ENCODE measurements at places on chromosomes 1 and 21.

DNA sequence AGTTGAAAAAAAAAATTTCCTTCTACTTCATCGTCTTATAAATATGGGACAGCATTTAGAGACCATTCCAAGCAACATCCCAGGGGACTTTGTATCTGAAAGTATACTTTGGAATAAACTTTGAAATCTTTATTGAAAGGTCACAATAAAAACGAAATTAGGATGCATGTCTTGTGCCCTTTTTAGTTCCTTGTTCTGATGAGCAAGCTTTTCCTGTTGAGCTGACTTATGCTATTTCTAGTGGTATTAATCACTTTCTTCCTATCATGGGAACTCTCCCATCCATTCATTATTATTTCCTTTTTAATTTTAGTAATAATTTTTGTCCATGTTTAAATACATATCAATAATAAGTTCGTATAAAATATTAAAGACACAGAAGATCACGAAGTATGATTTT is 4.0 kb upstream of the GBP2 start:
- no peak for DNase-seq

DNA sequence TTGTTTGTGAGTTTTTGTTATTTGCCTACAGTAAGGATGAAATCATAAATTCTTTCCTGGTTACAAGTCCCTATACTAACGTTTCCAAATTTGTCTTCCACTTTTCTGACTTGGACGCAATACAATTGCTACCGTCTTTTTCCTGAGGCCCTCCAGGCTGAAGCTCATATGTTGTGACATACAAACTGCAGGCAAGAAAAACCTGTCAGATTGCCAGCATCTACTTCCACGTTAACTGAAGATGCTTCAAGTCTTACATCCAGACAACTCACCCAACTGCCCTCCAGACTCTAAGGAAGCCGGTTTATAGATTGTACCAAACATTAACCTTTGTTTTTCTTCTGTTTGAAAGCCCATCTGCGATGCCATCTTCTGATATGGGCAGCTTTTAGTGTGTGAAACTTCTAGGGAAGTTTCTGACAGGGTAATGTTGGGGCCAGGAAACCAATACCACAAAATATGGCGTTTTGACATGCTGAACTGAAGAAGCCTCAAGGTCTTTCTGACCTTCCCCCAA is 21.4 kb upstream of the RNF11 start:
- DNase-seq, result no peak

GRCh38 chr21:39384674-39385298 is 35.9 kb upstream of the HMGN1 start:
- DNase-seq, result no peak

DNA sequence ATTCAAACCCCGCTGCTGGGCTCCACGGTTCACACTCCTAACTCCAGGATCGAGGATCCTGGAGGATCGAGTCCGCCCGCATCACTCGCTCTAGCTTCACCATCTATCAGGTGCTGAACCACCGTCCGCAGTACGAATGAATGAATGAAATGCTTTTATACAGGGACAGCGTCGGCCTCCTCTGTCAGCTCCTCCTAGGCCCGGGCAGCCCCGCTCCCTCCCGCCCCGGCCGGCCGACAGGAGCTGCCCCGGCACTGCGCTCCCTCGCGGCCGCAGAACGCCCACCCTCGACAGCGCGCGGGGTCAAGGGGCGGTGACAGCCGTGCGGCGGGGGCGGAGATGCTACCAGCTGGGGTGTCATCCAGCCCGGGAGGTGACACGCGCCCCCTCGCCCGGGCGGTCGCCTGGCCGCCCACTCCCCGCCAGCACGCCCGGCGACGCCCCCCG is 520 bp downstream of the ZBTB17 start:
- DNase-seq, result peak; percentile 78

DNA sequence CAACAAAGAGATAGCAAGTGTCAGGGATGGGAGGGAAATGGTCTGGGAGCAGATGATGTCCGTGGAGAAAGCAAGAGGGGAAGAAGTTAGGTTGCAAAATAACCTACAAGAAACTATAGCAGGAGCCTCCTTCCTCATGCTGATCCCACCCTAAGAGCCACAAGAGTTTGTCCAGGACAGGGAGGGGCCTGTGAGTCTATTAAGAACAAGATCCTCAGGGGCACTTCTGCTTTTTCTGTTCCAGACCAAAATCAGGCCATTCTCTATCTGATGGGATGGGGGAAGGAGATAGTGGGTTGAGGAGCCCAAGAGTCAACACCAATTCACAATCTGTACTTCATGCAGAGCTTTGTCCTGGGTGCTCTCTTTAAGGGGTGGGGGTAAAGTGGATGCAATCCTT is 7.7 kb upstream of the ATP1A4 start:
- no peak for DNase-seq

DNA sequence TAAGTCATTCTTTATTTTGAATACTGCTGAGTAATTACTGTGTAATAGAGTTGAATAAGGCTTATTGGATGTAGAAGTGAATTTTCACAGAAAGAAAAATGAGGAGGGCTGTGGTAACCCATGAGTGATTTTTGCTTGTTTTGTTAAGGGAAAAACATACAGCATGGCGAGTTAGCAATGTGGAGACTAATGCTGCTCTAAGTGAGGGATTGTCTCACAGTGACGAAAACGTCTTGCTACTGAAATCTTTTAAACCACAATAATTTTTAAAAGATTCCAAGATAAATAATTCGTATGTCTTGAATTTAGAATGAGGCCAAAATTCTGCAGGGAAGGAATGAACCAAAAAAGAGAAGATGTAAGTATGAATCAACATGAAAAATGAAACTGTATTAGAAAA is 16.2 kb upstream of the PLA2G4A start:
- DNase-seq, result no peak

GRCh38 chr1:27413004-27413403 is 20.6 kb downstream of the GPR3 start:
- no peak for DNase-seq

- DNase-seq, result no peak
Measured at GRCh38 chr1:15477646-15478212, 1.8 kb downstream of the CELA2B start.

- DNase-seq, result no peak
Measured at GRCh38 chr1:243539636-243540035, 283.8 kb downstream of the SDCCAG8 start.

GRCh38 chr1:214051786-214052185 is 64.0 kb downstream of the PROX1 start:
- no peak for DNase-seq

- DNase-seq, result no peak
Measured at GRCh38 chr21:44024887-44025353, 12.8 kb downstream of the TRAPPC10 start.

- no peak for DNase-seq
Measured at GRCh38 chr1:212667223-212668139, 32.2 kb downstream of the BATF3 start.

DNA sequence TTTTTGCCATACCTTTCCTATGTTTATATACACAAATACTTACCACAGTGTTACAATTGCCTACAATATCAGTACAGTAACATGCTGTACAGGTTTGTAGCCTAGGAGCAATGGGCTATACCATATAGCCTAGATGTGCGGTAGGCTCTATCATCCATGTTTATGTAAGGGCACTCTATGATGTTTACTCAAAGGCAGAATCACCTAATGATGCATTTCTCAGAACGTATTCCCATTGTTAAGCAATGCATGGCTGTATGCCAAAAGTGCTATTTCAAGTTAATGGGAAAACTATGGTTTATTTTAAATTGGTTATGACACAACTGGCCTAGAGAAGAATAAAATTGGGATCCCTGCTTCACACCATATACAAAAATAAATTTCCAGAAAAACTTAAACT is 36.9 kb upstream of the DISP1 start:
- DNase-seq, result no peak

- no peak for DNase-seq
Measured at GRCh38 chr1:107430540-107431228, 289.8 kb downstream of the NTNG1 start.

GRCh38 chr1:6300342-6301048 is 39.6 kb upstream of the GPR153 start:
- DNase-seq, result no peak

GRCh38 chr1:18895317-18895716 is 7.0 kb downstream of the ALDH4A1 start:
- DNase-seq, result no peak

DNA sequence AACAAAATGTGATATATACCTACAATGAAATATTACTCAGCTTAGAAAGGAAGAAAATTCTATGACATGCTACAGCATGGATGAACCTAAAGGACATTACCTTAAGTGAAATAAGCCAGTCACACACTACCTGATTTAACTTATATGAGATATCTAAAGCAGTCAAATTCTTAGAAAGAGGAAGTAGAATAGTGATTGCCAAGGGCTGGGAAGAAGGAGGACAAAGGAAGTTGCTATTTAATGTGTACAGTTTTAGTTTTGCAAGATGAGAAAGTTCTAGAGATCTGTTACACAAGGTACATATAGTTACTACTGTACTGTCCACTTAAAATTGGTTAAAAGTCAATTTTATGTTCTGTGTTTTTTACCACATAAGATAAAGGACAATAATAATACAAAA is 87.5 kb upstream of the KCTD3 start:
- DNase-seq, result no peak

GRCh38 chr1:156750191-156750672 is 1.2 kb downstream of the HDGF start:
- no peak for DNase-seq

DNA sequence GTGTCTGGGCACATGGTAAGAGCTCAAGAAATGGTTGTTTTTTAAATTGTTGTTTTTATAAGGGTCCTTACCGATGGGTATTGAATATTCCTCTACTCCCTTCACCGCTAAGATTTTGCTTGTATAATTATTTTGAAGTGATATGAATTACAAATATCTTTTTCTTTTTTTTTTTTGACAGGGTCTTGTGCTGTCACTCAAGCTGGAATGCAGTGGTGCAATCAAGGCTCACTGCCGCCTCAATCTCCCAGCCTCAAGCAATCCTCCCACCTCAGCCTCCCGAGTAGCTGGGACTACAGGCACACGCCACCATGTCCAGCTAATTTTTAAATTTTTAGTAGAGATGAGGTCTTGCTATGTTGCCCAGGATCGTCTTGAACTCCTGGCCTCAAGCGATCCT is 27.1 kb upstream of the RAB3GAP2 start:
- no peak for DNase-seq

DNA sequence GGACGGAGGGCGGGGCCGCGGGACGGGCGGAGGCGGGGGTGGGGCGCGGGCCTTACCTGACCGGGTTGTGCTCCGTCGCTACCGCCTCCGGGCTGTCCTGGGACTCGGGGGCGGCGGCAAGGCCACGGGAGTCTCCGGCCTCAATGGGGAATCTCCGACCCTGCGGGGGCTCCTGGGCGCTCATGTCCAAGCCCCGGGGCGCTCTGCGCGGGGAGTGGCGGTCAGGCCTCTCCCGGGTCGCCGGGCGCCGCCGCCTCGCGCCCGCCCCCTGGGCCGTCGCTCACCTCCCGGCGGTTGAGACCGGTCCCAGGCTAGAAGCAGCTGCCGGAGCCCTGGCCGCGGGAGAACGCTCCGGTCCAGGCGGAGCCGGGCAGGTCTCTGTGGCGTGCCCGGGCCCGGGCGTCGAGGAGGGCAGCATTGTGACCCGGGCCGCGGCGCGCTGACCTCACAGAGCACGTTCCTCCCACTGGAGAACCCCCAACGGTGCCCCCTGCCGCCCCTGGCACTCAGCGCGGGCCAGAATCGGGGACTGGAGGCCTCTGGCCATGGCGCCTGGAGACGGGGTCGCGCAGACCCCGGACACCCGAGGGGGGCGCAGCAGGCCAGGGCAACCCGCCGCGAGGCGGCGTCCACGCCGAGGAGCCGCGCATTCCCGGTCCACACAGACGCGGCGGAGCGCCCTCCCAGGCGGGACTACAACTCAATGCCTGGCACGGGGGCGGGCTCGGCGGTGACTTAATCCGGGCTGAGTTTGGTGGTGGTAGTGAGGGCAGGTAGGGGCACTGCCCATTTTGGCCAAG is 411 bp downstream of the FAM229A start:
- DNase-seq, result no peak

GRCh38 chr1:159939678-159940002 is 5.8 kb downstream of the IGSF9 start:
- DNase-seq, result no peak

- DNase-seq, result no peak
Measured at GRCh38 chr1:54399765-54400164, 6.4 kb downstream of the SSBP3 start.

DNA sequence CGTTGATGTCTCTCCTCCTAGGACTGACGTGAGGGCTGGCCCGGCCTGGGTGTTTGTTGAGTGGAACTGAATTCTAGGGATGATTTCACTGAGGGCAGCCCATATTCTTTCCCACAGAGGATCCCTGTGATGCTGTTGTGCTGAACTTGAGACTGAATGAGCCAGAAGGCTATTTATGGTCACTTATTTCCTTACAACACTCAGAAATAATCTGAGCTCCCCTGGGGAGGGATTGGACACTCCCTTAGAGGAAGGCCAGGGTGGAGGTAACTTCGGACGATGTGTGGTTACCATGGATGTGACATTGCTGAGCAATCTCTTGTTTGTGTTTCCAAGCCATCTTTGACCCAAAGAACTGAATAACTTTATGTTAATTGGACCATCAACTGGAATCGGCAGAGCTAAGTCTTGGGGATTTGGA is 5.1 kb upstream of the TMCO4 start:
- no peak for DNase-seq

DNA sequence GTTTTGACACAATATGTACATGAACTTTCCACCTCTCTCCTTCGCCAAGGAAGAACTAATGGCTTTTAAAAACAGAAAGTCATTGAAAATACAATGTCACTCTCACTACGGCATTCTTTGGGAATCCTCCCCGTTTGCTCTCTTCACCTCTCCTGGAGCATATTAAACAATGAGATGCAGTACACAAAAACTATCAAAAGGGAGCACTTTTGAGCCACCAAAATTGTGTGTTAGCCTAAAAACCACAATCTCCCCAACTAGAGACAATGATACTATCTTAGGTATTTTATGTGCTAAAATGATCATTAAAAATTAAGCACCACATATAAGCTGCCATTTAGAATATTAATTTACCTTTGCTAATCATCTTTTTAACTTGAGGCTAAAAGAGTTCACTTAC is 425.5 kb downstream of the KCTD3 start:
- DNase-seq, result no peak

DNA sequence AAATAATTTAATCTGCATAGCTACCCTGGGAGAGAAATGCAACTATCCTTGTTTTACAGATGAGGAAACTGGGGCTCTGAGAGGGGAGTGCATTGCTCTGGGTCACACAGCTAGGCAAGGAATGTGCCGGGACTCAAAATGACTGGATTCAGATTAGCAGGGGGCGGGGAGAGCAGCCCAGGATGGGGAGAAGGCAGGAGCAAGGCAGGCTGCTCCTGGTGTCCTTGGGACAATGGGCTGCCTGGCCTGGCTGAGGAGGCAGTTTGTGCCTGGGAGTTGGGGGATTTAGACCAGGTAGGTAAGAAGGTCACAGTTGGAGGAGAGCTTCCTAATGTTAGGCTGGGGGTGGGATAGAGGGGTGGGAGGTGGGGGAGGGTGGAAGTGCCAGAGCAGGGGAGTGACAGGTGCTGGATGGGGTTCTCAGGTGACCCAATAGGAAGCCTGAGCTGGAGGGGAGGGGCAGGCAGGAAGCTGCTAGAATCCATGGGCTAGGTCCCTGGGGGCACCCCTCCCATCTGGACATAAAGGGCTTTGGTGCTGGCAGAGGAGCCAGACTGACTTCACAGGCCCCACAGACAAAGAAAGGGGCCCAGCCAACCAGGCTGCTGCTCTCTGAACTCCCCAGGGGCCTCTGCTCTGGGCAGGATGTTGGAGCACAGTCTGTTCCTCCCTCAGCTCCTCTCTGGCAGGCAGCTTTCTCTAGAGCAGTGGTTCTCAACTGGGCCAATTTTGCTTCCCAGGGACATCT is 29.0 kb downstream of the TRIM62 start:
- DNase-seq, result no peak

GRCh38 chr1:185314411-185314810 is 2.6 kb downstream of the IVNS1ABP start:
- DNase-seq, result no peak

- DNase-seq, result no peak
Measured at GRCh38 chr1:201499795-201500669, 6.9 kb downstream of the CSRP1 start.

All from stimulated activated CD8-positive, alpha-beta memory T cell treated with anti-CD3 and anti-CD28 coated beads, Interleukin-7, amount 100 ng/mL, for 4 hours (primary cell).